ENCODE measurements at places on chromosomes 3 and 15. TPM values are rescaled to one million over a fixed set of nuclear protein-coding genes. Genes with fewer than 3 reads are reported as not detected.

The OCA2 gene
- polyA plus RNA-seq: 0.29 TPM

The SERPINI2 gene
- 1.3 TPM for polyA plus RNA-seq

The CAPN7 gene
- polyA plus RNA-seq: 13.2 TPM

The FRMD4B gene
- polyA plus RNA-seq: 8.8 TPM

The MKRN3 gene
- polyA plus RNA-seq: 0.23 TPM

The STRIT1 gene
- polyA plus RNA-seq: 0.14 TPM

The POLG gene
- 26.0 TPM for polyA plus RNA-seq

The GOLGA6L26 gene
- polyA plus RNA-seq: not detected

The SLC24A5 gene
- polyA plus RNA-seq: not detected

The TJP1 gene
- polyA plus RNA-seq: 36.6 TPM

The ANKRD63 gene
- polyA plus RNA-seq: 0.68 TPM

The SLC12A8 gene
- polyA plus RNA-seq: 0.52 TPM
